ENCODE measurements at places on chromosomes 3 and 15. TPM values are rescaled to one million over a fixed set of nuclear protein-coding genes. Genes with fewer than 3 reads are reported as not detected.

BNC1 gene
- total RNA-seq: not detected

TRANK1 gene
- total RNA-seq: 21.6 TPM

ATP10A gene
- 17.1 TPM for total RNA-seq

CEP152 gene
- total RNA-seq: 3.9 TPM

RNF13 gene
- total RNA-seq: 73.3 TPM

CYP1A1 gene
- total RNA-seq: not detected

HEXA gene
- 150 TPM for total RNA-seq

P2RY14 gene
- total RNA-seq: 0.41 TPM

LNP1 gene
- total RNA-seq: 2.3 TPM

ECE2 gene
- 0.39 TPM for total RNA-seq

STAB1 gene
- 452 TPM for total RNA-seq

LIPH gene
- not detected for total RNA-seq

ISL2 gene
- total RNA-seq: 0.11 TPM

FEZF2 gene
- not detected for total RNA-seq

CXCR6 gene
- 0.96 TPM for total RNA-seq

PTH1R gene
- 13.3 TPM for total RNA-seq

LRRC31 gene
- total RNA-seq: not detected

CTXND1 gene
- 2.7 TPM for total RNA-seq

SERINC4 gene
- not detected for total RNA-seq

CSPG4 gene
- total RNA-seq: 3.3 TPM

COLQ gene
- total RNA-seq: 2.2 TPM

CNTN3 gene
- 2.7 TPM for total RNA-seq

SLC22A14 gene
- not detected for total RNA-seq

PFKFB4 gene
- 3.1 TPM for total RNA-seq

FURIN gene
- total RNA-seq: 56.1 TPM

KCNMB3 gene
- 5.5 TPM for total RNA-seq

KIAA1143 gene
- 26.3 TPM for total RNA-seq

CD86 gene
- 23.3 TPM for total RNA-seq

NR2E3 gene
- total RNA-seq: 0.43 TPM

KBTBD13 gene
- total RNA-seq: not detected

LTF gene
- 2.1 TPM for total RNA-seq

STXBP5L gene
- 8.4 TPM for total RNA-seq

TNIK gene
- 19.2 TPM for total RNA-seq

PP2D1 gene
- not detected for total RNA-seq

ZNF80 gene
- total RNA-seq: not detected

ZNF620 gene
- total RNA-seq: 5.2 TPM

CPLX3 gene
- not detected for total RNA-seq

MRAS gene
- 72.8 TPM for total RNA-seq

TRIM71 gene
- total RNA-seq: 0.11 TPM

CCR1 gene
- 5.0 TPM for total RNA-seq

ZIC4 gene
- not detected for total RNA-seq

LMCD1 gene
- 9.8 TPM for total RNA-seq

NANOGP8 gene
- total RNA-seq: not detected

Measured in adrenal gland (tissue), 19 donors.